ENCODE measurements at places on chromosomes 16 and 17.

DNA sequence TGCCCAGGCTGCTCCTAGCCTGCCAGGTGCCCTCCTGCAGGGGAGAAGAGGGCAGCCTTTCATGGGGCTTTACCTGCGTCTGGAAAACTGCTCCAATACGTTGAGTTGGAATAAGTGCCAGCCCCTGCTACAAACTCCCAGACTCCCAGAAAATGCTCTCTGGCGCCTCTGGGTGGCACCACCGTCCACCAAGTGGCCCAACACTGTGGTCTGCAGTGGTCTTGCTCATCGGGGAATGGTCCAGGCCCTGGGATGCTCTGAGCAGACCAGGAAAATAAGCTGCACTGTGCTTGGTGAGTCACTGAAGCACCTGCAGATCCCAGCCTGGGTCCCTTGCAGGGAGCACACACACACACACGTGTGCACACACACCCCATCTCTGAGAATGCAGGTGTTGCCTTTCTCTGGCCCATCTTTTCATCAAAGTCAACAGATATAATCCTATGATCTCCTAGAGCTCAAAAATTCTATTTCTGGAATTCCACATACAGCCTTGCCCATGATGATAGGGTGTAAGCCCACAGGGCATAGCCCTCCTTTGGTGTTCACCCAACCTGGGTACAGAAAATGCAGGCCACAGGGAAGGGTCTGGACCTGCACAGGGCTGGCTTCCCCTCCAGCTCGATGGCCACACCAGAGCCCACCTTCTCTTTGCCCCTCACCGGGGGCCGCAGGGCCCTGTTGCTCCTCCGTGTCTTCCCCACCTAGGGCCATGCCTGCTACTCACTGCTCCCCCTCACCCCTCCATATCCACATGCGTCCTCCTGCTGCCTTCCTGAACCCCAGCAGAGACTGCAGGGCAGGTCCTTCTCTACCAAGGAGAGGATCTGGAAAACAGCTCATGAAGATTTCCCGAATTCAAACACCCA is 20.5 kb downstream of the CDIP1 start:
- DNase-seq = no peak

DNA sequence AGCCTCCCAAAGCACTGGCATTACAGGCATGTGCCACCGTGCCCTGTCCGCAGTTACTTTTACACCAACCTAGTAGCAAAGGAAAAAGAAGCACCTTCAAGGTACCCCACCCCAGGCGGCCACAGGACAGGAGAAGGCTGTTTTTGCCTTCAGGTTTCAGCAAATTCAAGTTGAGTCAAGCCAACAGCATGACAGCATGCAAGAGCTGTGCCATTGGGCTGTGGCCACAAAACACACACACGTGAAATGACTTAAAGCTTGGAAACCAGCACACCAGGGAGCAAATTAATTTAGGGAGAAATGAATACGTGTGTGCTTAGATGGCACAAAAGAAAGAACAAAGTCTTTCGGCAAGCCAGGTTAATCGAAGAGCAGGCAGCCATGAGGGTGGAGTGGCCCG is 39.7 kb downstream of the ERCC4 start:
- DNase-seq = no peak

GRCh38 chr16:27433636-27434035 is 31.7 kb downstream of the IL21R start:
- no peak for DNase-seq

- no peak for DNase-seq
Observed at GRCh38 chr17:54425671-54426070, 475.0 kb upstream of the TOM1L1 start.

- DNase-seq = no peak
Observed at GRCh38 chr16:4477966-4478365, 1.8 kb downstream of the HMOX2 start.

DNA sequence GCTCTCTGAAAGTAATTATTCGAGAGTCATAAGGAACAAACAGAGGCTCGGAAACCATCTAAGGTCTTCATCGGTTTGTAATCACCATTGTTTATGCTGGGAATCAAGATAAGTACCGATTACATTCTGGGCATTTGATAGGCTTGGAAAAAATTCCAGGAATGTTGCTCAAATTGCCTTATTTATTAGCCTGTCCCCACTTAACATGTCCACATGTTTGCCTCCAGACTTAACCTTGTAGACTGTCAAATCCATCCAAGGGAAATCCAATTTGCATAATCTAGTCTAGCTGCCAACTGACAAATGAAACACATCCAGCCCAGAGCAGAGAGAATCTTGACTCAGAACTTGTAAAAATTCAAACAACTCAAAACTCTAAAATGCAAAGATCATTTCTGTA is 51.3 kb upstream of the TMC5 start:
- DNase-seq = no peak
